ENCODE measurements at places on chromosomes 2 and 18.

- no peak for DNase-seq
Measured at GRCh38 chr2:204170411-204170810, 233.8 kb downstream of the ICOS start.

DNA sequence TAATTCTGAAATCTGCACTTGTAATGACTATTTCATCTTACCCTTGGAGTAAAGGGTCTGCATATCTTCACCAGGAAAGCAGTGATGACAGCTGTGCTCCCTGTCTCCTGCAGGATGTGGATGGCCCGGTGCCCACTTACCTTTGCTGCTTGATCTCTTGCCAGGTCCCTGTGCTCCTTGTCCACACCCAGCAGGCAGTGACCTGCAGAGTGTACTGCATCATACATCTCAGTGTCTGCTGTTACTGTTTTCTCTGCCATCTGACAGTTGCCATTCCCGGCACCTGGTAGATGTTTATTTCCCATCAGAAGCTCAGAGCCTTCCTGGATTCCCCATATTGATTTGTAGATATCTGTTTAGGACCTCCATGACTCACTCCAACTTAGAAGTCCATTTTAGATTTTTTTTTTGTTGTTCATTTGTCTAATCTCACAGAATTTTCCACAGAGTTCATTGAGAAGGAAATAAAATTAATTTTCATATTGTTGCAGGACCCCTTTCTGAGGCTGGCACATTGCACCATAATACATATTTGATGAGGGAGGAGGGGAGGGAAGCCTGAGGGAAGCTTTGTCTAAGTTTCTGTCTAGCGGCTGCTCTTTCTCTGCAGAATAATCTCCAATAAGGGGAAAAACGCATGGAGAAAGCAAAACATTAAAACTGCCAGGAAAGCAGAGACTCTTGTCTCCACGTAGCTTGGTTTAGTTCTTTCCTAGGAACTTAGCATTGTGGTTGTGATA is 697.5 kb upstream of the RAB6C start:
- no peak for DNase-seq

GRCh38 chr2:20094142-20094755 is 42.8 kb upstream of the LAPTM4A start:
- DNase-seq, result no peak

GRCh38 chr2:127342101-127342500 is 45.7 kb downstream of the MAP3K2 start:
- DNase-seq, result no peak

DNA sequence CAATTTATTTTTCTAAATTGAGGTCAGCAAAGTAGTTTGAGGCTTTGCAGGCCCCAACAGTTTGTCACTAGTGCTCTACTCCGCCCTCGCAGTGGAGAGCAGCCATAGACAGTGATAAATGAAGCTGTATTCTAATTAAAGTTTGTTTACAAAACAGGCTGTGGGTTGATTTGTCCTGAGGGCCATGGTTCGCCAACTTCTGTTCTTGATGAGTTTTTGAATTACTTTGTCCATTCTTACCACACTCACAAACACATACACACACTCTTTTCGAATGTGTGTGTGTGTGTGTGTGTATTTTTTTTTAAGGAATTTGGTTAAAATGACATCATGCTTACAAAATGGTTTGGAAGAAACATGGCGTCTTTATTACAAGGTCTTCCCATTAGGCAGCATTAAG is 68.6 kb downstream of the MTCL1 start:
- DNase-seq, result no peak

DNA sequence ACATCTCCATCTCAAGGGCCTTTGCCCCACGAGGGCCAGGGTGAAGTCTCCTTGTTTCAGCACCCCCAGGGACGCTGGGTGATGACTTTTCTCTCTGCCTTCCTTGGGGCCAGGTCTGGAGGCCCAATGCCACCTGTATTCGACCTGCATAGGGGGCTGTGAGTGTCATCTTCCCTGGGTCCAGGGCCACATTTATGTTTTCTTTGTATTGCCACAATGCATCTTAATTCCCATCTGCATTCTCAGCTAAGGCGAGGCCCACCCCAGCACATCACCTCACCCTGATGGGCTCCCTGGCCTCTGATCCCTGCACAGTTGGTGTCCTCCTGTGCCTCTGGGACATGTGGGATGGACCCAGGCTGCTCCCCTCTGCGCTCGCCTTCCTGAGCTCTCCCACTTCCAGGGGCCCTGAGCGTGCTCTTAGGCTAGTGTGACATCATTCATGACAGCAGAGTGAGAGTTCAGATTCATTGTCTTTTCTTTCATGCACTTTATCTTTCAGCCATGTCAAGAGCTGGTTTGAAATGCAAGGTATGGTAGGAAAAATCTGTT is 122.0 kb upstream of the COPS8 start:
- no peak for DNase-seq

DNA sequence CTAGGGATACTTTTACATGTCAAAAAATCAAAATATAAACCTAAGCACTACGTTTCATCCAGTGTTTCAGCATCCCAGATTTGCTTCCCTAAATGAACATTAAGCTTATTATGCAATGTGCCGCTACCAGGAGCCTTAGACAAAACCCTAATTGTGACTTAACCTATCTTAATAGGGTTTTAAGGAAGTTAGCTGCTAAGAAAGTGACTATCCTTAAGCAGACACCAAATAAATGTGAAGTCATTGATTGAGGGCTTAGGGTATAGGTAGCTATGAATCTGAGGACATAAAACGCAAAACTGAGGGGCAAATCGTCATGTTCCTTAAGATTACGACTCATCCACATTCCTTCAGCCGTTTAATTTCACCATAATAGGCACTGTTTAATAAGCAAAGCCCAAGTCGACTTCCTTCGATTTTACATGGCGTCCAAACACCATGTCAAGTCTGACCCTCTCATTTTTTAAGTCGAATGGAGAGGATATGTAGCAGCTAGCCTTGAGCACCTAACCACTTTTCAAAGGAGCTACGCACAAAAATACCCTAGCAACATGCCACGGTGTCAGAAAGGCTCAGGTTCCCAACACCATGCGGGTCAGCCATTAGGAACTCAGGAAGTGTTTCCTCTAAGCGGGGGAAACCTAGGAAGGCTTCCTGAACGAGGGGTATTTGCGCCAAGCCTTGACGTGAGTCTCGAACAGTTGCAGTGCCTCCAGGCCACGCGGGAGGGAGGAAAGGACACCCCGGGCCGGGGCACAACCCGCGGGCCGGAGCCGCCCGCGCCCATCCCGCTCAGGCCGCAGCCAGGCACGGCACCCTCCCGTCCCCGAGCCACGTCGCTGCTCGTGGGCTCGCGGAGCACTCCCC is 1.0 kb downstream of the HDLBP start:
- no peak for DNase-seq

DNA sequence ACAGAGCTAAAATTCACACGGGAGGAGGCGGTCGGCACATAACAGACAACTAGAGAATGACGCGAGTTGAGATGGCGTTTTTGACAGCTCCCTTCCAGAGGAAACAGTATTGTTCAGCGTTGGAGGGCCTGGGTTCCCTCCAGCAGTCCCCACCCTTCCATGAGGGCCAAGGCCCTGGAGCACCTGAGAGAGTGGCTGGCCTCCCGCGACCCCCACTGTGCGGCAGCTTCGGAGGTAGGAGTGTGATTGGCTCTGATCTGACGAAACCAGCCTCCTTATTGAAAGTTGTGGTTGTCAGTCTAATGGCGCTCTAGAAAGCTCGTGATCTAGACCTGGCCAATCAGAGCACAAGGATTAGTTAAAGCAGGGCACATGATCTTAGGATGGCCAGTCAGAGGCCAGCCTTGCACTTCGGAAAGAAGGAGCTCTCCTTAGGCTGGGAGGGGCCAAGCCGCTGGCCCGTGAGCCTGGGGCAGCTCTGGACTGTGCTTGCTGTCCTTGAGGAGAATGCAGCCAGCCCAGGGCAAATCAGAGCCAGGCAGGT is 104.5 kb upstream of the CELF4 start:
- DNase-seq, result no peak

DNA sequence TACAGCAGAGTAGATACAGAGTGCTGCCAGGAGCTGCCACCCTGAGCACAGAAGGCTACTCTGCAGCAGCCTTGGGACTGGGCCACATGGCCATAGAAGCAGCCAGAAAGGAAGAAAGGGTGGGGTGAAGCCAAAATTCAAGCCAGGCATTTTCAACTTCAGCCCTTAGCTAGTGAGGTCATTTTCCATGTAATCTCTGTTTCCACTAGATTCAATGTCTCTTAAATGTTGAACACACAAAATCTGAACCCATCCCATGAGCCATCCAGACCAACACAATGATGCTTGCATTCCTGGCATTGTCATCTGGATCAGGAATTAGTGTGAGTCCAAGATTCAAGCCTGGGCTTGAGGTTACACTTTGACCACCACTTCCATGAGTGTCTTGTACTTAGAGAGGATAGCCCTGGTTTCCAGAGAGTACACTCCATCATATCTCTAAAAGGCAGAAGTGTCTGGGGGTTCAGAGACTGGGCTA is 243.6 kb downstream of the OSR1 start:
- no peak for DNase-seq
